ENCODE measurements at places on chromosomes 16 and 17.

GRCh38 chr16:69351309-69352027 lies at the start of gene TMED6:
Gene TMED6 (minus strand): TSS chr16:69351786. CDS start chr16:69351753, 33 bp downstream.
- peak; percentile 9 for DNase-seq

- no peak for DNase-seq
These were observed 62.3 kb downstream of the CLEC16A start for GRCh38 chr16:11006656-11007055.

DNA sequence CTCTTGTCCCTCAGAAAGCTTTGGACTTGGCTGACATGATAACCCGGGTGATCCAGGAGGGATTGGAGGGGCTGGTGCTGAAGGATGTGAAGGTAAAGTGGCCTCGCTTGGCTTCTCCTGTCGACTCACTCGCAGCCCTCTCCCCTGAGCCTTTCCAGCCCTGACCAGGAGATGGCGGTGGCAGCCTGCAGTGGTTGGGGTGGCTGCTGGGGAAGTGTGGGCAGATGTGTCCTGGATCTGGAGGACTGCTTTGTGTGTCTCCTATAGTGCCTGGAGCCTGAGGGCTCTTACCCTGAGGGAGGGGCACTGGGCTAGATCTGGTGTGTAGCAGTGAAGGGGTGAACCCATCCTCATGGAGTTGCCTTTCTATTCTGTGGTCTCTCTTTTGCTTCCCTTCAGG lies 17.9 kb downstream of the LIG3 start:
- DNase-seq = peak; percentile 15

- peak; percentile 28 for DNase-seq
These were observed at the start of gene METRNL for GRCh38 chr17:83079352-83079747. Gene METRNL (plus strand): TSS chr17:83079609. CDS start chr17:83079816, 207 bp downstream.

DNA sequence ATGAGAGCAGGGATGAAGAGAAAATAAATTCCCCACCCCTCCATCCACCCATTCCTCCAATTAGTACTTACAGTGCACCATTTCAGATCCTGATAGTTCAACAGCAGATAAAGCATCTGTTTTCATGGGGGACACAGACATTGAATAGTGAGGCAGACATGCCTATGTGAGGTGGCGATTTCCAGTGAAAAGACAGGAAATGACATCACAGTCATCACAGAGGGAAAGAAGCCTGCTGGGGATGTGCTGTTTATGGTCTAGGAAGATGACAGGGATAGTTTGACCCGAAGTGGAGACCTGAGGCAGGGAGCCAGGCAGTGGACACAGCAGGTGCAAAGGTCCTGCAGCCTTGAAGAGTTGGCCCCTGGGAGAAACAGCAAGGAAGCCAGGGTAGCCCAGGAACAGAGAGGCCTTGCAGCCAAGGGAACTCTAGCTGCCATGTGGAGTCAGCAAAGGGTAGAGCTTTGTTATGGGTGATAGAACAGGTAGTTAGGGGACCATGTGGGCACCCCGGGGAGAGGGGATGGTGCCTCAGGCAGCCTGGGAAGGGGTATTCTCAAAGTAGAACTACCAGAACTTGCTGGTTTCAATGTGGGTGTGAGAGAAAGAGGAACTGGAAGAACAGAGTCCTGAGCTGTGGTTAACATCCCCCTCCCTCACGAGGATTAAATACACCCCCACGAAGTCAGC lies 256.6 kb downstream of the CPPED1 start:
- DNase-seq = no peak

DNA sequence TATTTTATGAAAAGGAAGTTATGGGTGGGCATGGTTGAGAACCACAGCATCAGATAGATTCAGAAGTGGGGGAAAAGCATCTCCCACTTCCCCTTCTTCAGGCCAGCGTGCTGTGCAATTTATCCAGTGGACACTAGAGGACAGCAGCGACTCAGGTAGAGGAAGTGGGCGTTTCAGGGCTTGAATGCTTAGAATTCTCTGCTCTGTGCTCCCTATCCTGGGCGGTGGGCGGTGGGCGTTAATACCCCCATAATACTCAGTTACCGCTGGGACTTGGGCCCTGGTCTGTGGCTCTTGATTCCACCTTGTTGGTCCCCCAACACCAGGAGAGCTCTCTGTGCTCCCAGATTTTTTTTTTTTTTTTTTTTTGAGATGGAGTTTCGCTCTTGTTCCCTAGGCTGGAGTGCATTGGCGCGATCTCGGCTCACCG lies 3.7 kb upstream of the LYZL6 start:
- DNase-seq = peak; percentile 43

DNA sequence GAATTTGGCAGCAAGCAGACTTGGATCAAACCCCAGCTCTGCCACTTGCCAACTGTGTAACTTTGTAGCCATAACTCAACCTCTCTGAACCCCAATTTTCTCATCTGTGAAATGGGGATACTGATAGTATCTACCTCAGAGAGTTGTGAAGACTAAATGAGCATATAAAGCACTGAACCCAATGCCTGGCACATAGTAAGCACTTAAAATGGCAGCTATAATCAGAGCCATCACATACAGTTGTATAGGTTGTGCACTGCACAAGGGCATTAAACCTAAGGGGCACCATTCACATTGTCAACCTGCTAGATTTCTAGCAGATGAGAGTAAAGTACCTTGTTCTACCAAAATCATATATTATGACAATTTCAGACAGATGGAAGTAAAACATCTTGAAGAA lies 10.6 kb upstream of the CPNE2 start:
- DNase-seq = no peak

GRCh38 chr16:80117556-80118130 lies 423.1 kb upstream of the DYNLRB2 start:
- no peak for DNase-seq

GRCh38 chr16:48822431-48822830 lies 212.5 kb upstream of the N4BP1 start:
- peak; percentile 21 for DNase-seq

- DNase-seq = no peak
These were observed 133.1 kb upstream of the NUDT7 start for GRCh38 chr16:77589071-77589765.

DNA sequence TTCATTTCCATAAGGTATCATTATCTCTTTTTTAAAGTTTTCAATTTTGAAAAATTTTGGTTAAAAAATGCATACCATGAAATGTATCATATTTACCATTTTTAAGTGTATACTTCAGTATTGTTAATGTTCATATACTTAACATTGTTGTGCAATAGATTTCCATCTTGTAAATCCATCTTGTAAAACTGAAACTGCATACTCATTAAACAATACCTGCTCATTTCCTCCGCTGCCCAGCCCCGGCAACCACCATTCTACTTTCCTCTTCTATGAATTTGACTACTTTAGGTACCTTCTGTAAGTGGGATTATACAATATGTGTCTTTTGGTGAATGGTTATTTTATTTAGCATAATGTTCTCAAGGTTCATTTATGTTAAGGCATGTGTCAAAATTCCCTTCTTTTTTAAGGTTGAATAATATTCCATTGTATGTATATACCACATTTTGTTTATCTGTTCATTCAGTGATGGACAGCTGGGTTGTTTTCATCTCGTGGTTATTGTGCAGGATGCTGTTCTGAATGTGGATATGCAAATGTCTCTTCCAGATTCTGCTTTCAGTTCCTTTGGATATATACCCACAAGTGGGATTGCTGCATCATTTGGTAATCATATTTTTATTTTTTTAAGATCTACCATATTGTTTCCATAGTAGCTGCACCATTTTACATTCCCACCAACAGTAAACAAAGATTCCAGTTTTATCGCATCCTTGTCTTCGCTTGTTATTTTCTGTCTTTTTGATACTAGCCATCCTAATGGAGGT lies 6.7 kb downstream of the CCL2 start:
- DNase-seq = no peak

All from NCI-H1694 treated with DMSO at 0.1 percent for 48 hours (cell line).